Fibroblast of the conjunctiva (primary cell): ENCODE measurements at places on chromosomes 2 and 18.

GRCh38 chr2:45307147-45307546 lies 297.9 kb upstream of the SIX2 start:
- no peak for DNase-seq

DNA sequence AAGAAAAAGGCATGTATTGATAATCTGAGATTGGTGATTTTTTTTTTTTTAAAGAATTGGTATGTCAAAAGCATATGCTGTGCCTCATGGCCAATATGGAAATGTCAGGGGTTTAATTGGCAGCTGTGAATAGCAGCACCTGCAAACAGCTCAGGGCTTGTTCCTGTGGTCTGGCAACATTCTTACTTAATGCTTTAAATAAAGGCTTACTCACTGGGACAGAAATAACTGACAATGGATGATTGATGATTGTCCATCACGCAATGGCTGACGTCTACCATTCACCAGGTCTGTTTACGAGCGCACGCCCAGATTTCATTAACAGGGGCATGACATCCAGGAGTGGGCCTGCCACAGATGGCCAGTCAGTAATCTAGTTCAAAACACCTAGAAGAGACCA lies 66.7 kb downstream of the ETAA1 start:
- no peak for DNase-seq

DNA sequence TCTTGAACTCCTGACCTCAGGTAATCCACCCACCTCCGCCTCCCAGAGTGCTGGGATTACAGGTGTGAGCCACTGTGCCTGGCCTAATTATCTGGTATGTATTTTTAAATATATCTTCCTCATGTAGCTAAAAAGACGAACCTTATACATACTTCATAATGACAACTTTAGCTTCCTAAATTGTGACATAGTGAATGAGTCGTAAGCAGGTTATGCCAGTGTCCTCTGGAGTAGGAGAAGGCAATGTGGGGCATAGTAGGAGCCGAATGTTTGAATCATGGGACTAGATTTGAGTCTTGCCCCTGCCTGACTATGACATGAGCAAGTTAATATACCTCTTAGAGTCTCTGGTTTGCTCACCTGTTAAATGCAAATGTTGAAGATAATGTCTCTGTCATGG lies 95.8 kb upstream of the FOSL2 start:
- DNase-seq: no peak

GRCh38 chr2:196962325-196962724 lies 35.8 kb upstream of the PGAP1 start:
- DNase-seq: no peak

DNA sequence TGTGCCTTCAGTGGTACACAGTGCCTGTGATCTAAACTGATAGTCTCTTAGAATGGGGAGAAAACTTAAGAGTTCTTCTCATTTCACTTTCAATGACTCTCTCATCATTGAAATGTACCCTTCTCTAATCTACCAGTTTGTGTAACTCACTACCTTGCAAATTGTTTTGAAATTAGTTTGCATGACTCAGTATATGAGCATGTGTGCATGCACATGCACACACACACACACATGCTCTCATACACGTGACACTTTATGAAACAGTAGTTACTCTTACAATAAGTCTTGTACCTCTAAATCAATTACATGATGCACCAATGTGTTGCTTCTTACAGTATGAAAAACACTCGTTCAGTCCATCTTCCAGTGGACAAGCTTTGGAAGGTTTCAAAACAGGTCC lies 10.6 kb downstream of the LYPD6B start:
- DNase-seq: no peak

DNA sequence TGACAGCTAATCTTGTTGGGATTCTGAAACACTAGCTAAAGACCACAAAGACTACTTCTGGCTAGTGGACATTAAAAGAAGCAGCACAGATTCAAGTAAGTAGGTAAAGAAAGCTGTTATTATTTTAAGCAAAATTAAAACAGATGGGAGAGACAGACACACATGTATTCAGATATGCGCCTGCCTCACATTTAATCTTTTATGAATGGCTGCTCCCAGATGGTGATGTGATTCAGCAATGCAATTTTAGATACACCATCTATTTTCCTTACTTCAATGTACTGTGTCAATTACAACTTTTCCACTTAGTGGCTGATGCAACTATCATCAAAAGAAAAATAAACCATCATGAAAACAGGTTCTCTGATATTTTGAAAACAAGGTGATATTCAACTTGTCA lies 133.0 kb upstream of the PGAP1 start:
- no peak for DNase-seq

DNA sequence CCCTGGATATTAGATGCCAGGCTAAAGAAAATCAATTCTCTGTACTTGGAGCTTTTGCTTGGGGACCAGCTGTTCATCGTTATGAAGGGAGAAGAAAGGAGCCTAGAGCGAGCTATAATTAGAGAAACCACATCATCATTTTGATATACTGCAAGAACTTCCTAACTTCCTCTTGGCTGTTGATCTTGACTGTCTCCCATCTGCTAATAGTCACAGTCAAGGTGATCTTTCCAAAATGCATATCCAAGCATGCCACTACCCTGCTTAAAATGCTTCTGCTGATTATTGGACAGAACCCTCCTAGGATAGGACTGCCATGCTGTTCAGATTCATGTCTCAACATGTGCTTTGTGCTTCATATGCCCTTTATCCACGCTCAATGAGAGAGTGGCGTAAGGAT lies 54.8 kb downstream of the RAPGEF4 start:
- DNase-seq: no peak

- no peak for DNase-seq
Measured at GRCh38 chr2:85802354-85803103, 48.7 kb downstream of the ATOH8 start.
